ENCODE measurements at places on chromosomes 1 and 21.

DNA sequence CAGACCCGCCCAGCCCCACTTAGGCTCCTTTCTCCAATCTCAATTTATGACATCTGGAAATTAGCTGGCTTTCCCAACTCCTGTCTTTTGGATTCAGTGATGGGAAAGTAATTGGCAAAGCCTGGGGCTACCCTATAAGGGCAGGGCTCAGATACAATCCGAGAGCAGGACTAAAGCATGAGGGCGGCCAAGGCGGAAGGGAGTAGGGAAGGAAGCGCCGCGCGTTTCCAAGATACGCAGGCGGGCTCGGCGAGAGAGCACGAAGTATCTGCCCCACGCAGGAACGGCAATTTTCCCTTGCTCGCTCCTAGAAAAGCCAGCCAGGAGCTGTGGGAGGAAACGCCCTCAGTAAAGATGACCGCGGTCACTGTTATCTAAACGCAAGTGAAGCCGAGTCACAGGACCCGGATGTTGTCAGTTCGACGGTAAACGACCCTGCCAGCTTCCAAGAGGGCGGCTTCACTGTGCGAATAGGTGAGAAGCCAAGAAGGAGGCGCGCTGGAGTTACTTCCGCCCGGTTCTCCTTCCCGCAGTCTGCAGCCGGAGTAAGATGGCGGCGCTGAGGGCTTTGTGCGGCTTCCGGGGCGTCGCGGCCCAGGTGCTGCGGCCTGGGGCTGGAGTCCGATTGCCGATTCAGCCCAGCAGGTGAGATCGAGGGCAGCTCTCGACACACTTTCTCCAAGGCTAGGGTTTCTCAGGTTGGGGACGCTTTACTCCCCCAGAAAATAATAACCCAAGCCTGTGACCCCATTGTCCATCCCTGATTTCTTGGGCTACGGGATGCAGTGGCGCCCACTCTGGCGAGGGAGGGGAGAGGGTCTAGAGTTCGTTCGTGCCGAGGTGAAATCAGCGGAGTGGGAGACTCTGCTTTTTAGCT lies at the start of gene NDUFS2:
NDUFS2 (plus strand) TSS at position 532 of the 877 bp plus-strand sequence; CDS start at position 551, 19 bp downstream.
- DNase-seq = peak; percentile 95

GRCh38 chr1:32650248-32650751 lies at the start of gene ZBTB8OS:
Gene ZBTB8OS (minus strand): TSS chr1:32650550. CDS start chr1:32650529, 21 bp downstream.
- peak; percentile 85 for DNase-seq

DNA sequence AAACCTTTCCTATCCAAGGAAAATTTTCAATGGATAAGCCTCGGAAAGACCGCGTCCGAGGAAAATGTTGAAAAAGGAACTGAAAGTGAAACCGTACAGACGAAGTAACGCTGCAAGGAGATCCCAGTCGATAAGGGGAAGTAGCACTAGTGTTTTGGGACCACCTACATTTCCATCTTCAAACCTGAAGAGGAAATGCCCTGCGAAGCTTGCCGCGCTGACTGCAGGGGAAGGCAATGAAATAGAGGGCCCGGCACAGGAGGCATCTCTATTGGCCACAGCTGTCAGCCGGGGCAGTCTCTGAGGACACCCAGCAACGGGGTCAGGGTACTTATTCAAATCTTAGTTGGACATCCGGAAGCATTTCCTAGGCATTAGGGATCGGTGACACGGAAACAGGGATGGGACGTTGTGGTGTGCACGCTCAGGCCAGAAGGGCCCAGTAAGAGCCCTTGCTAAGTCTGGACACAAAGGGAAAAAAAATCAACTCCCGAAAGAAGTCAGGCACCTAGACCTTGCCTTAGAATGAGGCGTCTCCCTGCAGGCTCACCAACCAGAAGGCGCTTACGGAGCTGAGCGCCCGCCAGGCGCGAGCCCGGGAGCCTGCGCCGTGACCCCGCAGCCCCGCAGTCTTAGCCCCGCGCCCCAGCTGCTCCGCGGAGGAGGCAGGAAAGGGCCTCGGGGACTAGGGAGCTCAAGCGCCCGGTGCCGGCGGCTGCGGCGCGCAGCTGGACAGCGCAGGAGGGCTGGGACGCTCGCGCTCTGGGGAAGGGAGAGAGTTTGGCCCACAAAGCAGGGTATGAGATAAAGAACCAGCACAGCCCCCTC lies 655 bp downstream of the USF1 start:
- peak; percentile 39 for DNase-seq

DNA sequence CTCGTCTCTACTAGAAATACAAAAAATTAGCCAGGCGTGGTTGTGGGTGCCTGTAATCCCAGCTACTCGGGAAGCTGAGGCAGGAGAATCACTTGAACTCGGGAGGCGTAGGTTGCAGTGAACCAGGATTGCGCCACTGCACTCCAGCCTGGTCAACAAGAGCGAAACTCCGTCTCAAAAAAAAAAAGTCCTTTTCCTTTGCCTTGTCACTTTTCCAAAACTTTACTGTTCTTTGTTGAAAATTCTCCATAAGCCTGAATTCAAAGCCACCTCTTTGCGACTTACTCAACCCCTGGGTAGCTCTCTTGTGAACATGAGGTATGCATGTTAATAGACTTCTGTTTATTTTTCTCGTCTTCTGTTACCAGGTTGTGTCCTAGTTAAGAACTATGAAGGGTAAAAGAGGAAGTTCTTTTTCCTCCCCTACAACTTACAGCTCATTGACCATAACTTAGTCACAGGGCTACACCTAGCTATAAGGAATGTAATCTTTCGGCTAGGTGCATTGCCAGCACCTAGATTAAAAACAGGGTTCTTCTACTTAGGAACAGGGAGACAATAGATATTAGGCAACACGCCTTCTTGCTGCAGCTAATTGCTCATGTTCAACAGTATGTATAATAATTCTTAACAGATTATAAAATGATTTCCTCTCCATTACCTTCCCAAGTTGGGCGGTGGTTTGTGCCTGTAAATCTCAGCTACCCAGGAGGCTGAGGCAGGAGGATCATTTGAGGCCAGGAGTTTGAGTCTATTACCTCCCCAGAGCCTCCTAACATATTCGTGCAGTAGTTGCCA lies 40.9 kb downstream of the PTAFR start:
- DNase-seq = no peak

DNA sequence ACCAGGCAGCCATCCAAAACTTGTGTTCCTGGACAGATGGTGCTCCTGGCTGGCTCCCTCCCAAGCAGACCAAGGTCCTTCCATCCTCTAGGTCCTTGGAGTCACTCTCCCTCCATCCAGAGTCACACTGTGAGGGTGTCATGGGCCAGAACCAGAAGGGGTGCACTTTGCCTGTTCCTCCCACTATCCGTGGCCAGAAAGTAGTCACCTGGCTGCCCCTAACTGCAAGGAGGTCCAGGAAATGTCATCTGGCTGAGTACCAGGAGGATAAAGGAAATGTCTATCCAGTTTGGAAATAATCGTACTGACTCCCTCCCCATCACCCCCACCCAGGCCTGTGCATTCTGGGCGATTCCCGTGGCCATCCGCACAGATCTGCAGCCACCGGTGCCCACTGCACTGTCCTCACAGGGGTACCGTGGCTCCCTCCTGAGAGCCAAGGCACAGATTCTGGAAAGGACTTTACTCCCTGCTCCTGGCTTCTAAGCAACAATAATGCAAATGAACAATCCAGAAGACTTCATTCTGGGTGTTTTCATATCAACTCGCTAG lies 253.2 kb downstream of the NPHP4 start:
- no peak for DNase-seq

GRCh38 chr1:13812456-13813397 lies 112.7 kb downstream of the PRDM2 start:
- no peak for DNase-seq

DNA sequence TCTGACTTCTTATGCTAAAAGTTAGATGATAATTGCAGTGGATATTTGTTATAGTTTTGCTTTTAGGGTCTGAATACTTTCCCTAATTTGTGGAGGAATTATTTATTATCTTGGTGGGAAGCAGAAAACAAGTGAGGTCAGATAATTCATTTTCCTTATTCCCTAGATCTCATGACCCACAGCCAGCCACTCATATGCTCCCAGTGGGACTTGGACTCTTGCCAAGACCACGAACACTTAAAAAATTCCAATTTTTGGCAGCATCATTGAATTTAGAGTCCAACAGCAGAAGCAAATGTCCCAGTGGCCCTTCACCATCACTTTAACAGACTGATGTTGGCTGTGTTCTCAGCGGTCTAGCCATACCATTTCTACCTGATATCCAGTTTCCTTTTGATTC lies 204.2 kb downstream of the HMCN1 start:
- no peak for DNase-seq

DNA sequence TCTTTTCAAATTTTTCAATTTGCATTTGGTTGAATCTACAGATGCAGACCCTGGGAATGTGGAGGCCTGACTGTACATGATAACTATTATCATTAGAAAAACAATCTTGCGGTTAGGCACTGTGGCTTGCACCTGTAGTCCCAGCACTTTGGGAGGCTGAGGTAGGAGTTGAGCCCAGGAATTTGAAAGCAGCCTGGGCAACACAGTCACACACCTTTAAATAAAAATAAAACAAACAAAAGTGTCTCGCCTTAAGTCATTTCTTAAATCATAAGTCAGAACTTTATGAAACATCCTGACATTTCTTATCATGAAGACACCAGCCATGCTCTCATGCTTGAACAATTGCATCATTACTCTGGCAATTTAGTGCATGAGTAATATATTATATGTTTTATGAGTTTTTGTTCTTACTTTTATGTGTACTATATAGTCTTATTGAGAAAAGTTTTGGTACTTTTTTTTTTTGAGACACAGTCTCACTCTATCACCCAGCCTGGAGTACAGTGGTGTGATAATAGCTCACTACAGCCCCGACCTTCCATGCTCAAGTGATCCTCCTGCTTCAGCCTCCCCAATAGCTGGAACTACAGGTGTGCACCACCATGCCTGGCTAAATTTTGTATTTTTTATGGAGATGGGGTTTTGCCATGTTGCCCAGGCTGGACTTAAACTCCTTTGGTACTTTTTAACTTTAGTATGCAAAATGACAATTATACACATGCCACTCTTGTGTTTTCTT lies 7.8 kb downstream of the TBX19 start:
- no peak for DNase-seq

DNA sequence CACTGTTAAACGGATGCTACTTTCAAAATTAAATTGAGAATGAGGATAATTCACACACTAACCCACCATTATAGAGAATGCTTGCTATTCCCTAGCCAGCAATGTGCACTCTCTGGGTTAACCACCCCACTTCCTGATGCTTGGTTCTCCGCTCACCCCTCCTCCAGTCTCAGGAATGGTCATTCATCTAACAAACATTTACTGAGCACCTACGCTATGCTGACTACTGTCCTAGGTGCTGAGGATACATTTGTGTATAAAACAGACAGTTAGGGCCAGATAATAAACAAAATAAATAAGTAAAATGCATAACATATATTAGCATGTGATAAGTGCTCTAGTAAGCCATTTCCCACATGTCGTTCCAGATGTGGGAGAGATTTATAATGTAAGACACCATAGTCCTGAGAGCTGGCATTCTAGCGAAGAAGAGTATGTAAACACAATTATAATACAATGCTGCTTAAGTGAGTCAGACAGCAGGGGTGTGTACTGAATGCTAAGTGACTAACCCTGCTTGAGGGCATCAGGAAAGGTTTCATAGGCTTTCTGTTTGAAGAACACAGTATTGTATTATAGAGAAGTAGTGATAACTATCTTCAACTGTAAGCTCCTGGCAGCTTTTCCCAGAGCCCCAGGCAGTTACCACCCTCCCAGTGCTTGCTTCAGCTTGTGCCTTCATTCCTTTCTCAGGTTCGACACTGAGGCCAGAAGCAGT lies 126.7 kb upstream of the CACHD1 start:
- DNase-seq = no peak

GRCh38 chr1:98662356-98662670 lies 792 bp downstream of the SNX7 start:
- no peak for DNase-seq

GRCh38 chr1:41848216-41848952 lies 70.3 kb downstream of the HIVEP3 start:
- no peak for DNase-seq

- DNase-seq = no peak
Observed at GRCh38 chr1:201360901-201361651, 16.4 kb downstream of the TNNT2 start.

DNA sequence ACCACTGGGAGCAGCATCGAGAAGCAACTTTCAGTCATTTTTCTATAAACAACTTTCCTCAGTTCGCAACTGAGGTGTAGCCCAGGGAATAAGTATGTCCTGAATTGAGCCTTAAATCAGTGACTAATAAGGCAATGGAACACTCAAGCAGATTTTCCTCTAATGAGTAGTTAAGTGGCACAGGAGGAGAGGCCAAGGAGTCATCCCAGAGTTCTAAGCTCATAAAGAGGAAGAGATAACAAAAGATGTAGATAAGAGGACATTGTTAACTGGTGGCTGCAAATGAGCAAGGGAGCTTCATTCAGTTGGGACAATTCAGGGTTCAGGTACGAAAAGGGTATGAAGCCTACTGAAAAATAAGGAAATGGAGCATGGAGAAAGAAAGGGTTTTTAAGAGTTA lies 64.5 kb downstream of the LRRC40 start:
- no peak for DNase-seq

DNA sequence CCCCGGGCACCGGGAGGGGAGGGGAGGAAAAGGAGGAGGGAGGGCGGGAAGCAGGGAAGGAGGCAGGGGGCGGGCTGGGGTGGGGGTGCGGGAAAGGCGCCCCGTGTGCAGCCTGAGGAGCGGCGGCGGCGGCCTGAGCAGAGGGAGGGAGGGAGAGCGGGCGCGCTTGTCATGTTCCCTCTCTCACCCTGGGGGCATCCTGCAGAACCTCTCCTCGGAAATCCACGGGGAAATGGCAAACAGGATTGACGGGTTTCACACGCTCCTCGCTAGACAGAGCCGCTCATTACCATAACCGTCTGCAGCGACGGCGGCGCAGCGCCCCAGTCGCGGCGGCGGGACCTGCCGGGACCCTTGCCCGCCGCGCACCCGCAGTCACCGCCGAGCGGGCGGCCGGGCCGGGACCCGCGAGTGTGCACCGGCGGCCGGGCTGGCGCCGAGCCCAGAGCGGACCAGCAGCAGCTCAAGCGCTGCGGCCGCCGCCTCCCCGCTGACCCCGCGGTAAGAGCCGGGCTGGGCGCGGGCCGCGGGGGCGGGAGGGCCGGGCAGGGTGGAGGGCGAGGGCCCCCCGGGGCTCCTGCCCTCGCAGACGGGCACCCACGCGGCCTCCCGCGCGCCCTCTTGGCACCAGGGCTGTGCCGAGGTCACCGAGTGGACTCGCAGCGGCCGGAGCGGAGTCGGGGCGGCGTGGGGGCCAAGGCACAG lies at the start of gene SERTAD4:
SERTAD4 (plus strand) TSS at position 286 of the 705 bp plus-strand sequence. CDS start 5,165 bp downstream, outside the sequence.
- no peak for DNase-seq

- no peak for DNase-seq
Observed at GRCh38 chr21:46423546-46424038, 35.1 kb upstream of the DIP2A start.

DNA sequence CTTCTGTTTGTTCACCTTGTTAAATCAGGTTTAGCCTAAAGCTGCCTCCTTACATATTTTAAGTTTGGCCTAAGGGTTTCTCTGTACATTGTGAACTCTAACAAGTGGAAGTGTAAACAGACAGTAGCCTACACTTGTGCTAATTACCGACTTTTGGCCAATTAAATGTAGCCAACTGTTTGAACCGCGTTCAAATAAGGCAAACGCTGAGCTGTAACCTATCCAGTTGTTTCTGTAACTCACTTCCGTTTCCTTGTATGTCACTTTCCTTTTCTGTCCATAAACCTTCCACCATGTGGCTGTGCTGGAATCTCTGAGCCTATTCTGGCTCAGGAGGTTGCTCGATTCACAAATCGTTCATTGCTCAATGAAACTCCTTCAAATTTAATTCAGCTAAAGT lies 8.0 kb upstream of the FCAMR start:
- no peak for DNase-seq

GRCh38 chr1:218573925-218574324 lies 228.8 kb downstream of the TGFB2 start:
- DNase-seq = no peak

- DNase-seq = no peak
Observed at GRCh38 chr1:61213245-61214011, 131.1 kb downstream of the NFIA start.

GRCh38 chr1:1534401-1535154 lies 5.8 kb downstream of the TMEM240 start:
- DNase-seq = no peak

Data from activated CD4-positive, alpha-beta T cell treated with anti-CD3 and anti-CD28 coated beads for 4 hours (primary cell).